ENCODE measurements at places on chromosomes 5 and 9.

GRCh38 chr9:118316831-118317343, 612.7 kb downstream of the TLR4 start:
- no peak for DNase-seq

DNA sequence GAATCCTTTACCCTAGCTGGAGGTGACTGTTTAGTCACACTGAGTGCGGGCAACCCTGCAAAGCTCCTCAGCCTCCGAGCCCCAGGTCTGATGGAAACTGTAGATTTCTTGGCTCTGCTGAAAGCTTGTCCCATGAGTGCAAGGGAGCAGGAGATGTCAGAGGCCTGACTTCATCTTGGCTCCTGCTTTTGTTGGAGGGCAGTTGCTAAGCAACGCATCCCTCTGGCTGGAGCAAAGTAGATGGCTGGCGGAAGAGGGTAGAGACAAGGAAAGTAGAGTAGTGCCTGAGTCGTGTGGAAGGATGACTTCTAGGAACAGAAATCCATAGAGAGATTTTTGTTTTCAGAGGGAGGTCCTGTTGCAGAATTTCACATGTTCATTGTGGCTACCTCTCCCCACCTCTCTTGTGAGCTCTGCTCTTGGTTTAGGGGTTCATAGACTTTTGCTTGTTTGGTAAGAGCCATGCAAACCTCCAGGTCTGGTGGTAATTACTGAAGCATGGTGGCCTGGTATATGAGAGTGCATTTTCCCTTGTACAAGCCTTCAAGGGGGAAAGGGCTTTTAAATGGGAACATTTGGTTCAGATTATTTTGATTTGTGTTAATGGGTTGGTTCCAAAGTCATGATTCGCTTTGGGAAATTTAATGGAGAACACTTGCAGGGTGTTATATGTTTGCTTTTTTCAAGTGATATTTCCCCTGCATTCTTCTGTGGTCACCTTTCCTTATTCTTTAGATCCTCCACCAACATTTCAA, 71.5 kb downstream of the ARHGAP26 start:
- peak; percentile 76 for DNase-seq

DNA sequence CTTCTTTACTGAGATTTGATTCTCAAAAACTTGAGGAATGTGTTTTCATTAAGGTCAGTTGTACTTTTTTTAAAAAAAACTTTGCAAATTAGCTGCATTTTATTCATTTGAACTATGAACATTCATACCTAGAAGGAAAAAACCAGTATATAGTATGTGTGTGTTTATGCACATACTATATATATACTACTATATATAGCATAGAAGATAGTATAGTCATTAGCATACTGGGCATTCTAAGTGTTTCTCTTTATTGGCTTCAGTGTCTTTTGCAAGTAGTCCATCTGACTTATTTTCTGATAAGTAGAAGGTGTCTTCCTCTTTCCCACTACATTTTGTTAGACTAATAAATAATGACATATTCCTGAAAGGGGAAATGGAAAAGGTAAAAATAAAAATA, 33.0 kb downstream of the ELOVL7 start:
- no peak for DNase-seq

- peak; percentile 21 for DNase-seq
Measured at GRCh38 chr9:86275962-86276361, 6.4 kb downstream of the ISCA1 start.

DNA sequence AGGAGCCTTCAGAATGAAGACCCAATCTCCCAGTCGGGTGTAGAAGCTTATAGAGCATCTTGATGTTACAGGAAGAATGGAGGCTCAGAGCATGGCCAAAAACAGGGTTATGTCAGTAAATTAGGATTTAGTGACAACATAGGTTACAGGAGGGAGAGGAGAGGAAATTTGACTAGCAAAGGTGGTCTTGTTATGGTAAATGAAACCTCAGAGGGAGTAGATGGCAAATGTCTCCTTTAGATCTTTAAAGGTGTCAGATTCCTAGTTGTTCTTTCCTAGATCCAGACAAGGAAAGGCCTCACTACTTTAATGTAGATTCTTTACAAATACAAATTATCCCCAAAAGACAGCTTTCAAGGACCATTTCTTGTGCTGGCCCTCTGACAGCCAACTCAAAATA, 465.0 kb downstream of the DMRTA1 start:
- no peak for DNase-seq

DNA sequence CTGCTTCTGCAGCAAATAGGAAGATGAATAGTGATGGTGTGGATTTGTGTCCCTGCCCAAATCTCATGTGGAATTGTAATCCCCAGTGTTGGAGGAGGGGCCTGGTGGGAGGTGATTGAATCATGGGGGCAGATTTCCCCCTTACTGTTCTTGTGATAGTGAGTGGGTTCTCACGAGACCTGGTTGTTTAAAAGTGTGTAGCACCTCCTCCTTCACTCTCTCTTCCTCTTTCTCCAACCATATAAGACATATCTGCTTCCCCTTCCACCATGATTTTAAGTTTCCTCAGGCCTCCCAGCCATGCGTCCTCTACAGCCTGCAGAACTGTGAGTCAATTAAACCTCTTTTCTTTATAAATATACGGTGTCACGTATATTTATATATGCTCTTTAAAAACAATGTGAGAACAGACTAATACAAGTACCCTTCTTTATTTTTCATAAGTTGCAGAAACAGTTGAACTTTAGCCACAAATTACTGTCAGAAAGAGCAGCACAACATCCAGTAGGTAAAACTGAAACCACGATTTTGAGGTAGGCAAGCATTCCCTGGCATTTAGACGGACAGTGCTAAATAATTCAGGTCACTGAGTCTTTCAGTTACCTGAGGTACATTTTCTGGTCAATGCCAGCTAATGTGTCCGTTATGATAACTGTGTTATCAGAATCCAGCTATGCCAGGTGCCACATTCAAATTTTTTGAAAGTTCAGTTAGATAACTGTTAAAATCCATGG, 79.3 kb upstream of the SPEF2 start:
- DNase-seq = no peak

GRCh38 chr5:178818094-178818493, 41.7 kb upstream of the ZNF354B start:
- DNase-seq = no peak

GRCh38 chr5:79396265-79396664, 117.7 kb downstream of the HOMER1 start:
- DNase-seq = peak; percentile 32

DNA sequence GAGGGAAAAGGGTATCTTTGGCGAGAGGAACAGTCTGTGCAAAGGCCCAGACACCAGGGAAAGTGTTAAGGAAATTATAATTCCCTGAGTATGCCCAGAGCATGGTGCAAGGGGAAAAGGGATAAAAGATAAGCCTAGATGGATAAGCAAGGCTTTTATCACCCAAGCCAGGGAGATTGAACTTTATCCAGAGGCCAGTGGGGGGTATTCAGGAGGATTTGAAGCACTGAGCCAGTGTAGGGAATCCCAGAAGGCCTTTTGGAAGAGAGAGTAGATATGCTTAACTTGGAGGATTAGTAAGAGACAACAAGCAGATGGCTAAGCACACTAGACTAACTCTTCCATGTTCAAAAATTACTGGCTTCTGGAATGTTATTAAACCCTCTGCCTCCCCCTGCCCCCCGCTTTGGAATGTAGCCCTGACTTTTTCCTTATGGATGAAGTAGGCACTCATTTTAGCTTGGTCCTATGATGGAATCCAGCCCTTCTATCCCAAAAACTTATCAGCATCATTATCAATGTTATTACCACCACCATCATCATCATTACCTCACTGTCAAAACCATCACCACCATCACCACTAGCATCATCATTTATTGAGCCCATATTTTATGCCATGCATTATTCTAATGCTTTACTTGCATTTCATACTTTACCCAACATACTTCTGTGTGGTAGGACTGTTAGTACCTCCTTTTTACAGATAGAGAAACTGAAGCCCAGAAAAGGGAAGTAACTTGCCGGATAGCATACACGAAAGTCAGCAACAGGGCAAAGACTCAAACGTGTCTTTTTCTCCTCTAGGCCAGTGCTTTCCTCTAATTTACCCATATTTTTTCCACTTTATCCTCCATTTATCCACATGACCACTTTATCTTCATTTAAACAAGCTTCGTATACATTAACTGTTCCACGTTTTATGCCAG, 237.0 kb downstream of the PAPPA start:
- DNase-seq = peak; percentile 54

- DNase-seq = no peak
Measured at GRCh38 chr5:165184183-165184582, 1678.8 kb downstream of the MAT2B start.

- DNase-seq = no peak
Measured at GRCh38 chr5:53950621-53951020, 359.8 kb downstream of the ARL15 start.

DNA sequence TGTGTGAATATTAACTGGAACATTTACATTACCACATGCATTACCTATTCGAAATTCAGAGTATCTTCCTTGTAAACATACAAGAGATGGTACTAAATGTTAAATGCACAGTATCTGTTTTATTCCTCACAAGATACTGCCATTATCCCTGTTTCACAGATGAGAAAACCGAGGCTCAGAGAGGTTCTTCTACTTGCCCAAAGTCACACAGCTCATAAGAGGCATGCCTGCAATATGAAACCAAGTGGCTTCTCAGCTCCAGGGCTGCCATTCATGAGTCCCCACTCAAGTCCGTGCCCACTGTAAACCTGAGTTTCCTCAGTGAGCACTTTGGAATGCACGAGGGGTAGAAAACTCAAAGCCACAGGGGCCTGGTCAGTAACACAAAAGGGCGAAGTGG, 55.0 kb upstream of the FABP6 start:
- no peak for DNase-seq

DNA sequence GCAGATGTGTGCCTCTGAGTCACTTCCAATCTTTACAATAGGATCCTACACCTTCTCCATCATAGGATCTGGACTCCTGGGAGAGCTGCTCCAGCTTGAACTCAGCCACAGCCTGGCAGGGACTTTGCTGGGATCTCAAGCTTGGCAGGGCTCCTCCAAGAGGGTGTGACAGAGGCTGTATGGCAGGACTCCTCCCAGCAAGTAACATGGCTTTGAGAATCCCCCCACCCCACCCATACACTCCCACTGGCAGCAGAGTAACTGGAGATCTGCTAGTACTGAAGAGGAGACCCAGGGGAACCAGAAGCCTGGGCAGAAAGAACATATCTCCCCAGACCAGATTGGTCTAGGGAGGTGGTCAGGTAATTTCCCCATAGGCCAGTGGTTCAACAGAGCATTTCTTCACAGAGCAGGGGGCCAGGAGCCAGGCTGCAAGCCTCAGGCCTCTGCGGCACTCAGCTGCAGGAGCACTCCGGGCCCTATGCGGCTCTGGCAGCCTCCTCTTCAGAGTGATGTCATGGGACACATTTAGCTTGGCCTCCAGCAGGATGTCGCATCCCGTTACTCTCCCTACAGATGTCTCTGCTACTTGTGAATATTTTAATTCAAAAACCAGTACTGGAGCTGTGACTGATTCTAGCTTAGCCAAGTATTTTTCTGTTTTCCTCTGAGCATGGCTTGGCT, 1.7 kb upstream of the ACSL6 start:
- DNase-seq = no peak

Measured in EH (cell line).